ENCODE measurements at places on chromosomes 4 and X.

DNA sequence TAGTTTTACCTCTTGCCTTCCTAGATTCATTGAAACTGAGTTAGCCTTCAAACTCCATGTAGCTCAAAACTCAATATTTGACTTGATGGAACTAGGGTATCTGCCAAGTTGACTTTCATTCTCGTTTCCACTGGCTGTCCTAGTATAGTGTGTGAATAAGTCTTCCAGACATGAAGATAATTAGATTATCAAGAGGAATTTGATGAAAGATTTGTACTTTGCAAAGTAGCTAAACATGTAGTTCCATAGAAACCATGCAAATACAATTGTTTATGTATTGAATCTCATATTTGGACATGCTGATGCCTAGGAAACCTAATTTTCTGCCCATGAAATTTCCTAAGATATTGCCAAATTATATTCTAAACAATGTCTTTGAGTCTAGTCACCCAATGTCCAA is 297.5 kb downstream of the ARHGAP24 start:
- no peak for DNase-seq

DNA sequence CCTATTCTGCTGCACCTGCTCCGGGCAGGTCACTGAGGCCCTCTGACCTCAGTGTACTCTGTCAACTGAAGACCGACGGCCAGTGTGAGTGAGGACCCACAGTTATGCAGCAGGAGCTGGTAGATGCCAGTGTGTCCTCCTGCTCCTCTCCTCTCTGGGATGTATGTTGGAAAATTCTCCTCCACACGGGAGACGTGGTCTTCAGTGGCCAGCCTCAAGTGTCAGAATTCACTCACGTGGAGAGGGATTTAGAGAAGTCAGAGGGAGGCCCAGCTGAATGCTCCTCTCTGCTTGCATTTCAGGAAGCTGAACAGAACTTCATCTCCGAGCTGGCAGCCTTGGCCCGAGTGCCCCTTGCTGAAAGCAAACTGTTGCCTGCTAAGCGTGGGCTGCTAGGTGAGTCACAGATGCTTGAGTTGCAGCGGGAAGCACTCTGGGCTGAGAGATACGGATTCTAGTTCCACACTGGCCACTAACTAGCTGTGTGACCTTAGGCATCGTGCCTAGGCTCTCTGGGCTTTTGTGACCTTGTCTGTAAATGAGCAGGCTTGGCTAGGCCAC is 83.6 kb downstream of the CRMP1 start:
- no peak for DNase-seq

DNA sequence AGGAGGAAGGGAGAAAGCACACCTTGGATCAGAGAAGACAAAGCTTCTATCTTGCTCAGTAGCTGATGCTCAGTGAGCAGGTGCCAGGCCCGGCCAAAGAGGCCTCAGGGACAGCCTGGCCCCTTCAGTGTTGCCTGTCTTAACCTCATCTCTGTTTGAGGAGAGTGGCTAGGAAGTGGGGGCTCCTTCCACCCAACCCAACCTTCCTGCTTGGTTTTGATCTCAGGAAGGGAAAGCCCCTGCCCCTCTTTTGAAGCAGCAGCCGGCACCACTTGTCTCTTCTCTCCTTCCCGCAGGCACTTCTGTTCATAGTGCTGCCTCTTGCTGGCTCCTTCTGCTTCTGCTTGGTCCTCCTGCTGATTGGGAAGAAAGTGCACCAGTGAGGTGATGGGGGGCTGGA is 2.4 kb upstream of the AFF2 start:
- no peak for DNase-seq

DNA sequence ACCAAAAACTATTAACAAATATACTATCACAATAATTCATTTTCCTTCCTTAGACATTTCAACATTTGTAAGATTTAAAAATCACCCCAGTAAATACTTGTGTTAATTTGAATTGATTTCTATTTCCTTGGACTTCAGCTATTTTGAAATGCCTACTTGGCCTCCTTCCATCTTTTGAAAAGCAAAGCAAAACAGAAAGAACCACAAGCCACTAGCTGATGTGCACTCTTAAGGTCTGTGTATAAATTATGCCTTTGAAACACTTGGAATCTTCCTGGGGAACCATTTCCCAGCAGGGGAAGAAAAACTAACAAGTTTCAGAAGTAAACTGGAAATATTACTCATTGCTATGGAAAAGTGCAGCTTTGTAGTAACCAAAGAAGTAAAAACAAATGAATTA is 139.8 kb downstream of the CLCN4 start:
- no peak for DNase-seq

DNA sequence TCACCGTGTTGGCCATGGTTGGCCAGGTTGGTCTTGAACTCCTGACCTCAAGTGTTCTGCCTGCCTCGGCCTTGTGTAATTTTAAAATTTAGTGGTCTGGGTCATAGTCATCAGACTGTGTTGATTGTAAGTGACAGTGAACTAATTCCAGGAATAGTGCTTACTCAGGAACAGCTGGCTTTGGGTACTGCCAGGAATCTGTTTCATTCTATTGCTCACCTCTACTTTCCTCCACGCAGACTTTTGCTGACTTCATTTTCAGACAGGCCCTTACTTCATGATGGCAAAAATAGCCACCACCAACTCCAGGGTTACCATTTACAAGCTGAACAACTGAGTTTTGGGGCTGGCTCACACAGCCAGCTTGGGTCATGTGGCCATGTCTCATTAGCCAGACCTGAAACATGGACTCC is 54.6 kb downstream of the FNIP2 start:
- no peak for DNase-seq

DNA sequence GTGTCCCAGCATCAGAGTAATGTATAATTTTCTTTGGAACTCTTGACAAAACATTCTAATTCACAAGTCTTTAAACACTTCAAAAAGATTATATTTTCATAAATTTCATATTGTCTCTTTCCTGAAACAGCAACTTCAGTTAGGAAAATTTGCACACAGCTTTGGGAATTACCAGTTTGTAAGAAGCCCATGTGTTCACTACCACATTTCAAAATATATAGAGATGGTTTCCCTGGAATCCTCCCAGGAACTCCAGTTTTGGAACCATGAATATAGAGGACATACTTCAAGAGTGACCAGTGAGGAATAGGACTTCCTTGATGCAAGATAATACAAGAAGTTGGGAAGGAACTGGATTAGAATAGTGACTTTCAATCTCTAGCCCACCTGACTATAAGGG is 28.7 kb upstream of the HPGDS start:
- no peak for DNase-seq

- no peak for DNase-seq
Measured at GRCh38 chr4:168877511-168878491, 132.3 kb downstream of the CBR4 start.

DNA sequence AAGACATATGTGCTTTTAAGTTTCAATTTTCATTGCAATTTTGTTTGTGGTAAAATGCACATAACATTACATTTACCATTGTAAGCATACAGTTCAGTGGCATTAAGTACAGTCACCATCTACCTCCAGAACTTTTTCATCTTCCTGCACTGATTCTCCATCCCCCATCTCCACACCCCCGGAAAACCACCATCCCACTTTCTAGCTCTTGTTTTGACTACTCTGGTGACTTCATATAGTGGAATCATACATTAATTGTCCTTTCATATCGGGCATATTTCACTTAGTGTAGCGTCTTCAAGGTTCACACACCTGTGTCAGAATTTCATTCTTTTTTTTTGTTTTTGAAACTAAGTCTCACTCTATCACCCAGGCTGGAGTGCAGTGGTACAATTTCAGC is 143.5 kb downstream of the GPR143 start:
- DNase-seq: no peak

DNA sequence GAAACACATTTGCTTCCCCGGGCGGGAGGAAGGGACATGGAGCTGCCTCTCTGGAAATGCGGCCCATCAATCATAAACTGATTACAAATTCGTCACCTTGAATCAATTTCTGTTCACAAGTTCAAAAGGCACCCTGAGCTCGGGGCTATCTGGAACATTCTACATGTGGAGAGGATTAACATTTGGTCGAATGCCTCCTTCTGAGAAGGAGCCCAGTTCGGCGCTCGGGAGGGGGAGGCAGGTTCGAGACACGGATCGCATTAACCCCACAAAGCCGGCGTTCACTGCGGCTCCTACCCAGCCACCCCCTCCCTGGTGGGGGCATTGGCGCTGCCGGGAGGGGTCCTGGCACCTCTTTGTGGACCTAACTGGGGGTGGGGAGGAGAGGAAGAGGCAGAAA is 108.0 kb downstream of the CPZ start:
- peak; percentile 2 for DNase-seq

DNA sequence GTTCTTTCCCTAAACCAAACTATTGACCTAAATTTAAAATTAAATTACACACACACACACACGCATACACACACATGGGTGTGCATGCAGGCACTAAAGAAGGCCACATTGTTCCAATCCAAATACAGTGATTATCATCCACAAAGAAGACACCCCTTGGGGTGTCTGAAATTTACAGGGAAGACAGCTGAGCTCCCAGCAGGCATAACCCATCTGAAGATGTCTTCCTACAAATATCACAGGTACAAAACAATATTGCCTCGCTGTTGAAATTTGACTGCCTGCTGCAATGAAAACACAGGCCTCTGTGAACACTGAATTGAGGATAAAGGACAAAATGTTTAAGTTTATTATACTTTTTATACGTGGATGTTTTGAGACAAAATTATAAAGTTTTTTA is 50.2 kb upstream of the SLC7A11 start:
- DNase-seq: no peak

- no peak for DNase-seq
Measured at GRCh38 chr4:141851246-141851891, 215.0 kb downstream of the IL15 start.

- DNase-seq: peak; percentile 60
Measured at GRCh38 chr4:186190581-186191199, 677 bp upstream of the CYP4V2 start.

GRCh38 chr4:53121264-53121865 is 244.5 kb downstream of the SCFD2 start:
- DNase-seq: no peak

- DNase-seq: no peak
Measured at GRCh38 chrX:55593296-55593695, 29.9 kb upstream of the FOXR2 start.

GRCh38 chr4:1378559-1379231 is 27.5 kb downstream of the NKX1-1 start:
- DNase-seq: no peak

DNA sequence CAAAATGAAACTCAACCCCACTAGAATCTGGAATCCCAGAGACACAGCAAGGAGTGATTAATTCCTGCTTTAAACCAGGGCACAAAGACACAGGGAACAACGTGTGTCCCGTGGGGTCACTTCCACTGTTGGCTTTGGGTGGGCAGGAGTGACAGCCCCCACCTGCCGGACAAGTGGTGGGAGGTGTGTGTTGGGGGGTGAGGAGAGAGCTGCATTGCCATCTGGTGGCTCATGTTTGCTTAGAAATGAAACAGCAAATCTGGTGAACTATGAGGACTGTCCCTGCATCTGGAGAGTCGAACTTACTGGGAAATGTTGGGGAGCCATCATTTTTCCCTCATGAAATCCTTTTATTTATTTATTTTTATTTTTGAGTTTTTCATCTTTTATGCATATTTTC is 75.9 kb upstream of the AFAP1 start:
- DNase-seq: no peak

GRCh38 chr4:62912531-62912930 is 1496.7 kb downstream of the TECRL start:
- peak; percentile 92 for DNase-seq

DNA sequence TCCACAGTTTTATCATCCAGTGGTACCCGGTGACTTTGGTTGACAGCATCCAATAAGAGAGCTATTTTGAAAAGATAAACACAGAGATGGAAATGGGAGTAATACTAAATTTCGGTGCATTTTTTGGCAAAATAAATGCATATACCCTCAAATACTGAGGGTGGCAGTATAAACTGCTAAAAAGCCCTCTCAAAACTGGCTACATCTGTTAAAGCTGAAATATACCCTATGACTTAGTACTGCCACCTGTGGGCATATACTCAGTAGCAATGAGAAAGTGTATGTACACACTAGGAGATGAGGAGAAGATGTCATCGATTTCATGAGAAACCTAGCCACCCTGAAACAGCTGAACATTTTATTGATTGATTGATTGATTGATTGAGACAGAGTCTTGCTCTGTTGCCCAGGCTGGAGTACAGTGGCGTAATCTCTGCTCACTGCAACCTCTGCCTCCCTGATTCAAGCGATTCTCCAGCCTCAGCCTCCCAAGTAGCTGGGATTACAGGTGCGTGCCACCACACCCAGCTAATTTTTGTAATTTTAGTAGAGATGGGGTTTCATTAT is 12.2 kb upstream of the TMEM128 start:
- no peak for DNase-seq

GRCh38 chrX:51242212-51242611 is 90.4 kb upstream of the NUDT10 start:
- no peak for DNase-seq

GRCh38 chr4:76841026-76841425 is 56.9 kb downstream of the SOWAHB start:
- DNase-seq: no peak

DNA sequence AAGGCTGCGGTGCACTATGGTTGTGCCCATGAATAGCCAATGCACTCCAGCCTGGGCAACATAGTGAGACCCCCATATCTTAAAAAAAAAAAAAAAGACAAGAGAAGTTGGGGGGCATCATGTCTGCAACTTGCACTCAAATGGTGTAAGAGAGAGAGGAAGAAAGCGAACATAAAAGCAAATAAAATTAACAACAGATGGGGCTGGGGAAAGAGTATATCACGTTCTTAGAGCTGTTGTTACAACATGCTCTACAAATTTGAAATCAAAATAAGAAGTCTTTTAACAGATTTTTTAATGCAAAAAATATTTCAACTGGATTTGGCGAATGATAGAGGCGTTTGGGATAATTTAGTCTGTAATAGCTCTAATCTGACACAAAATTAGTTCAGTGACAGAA is 144.9 kb downstream of the FNIP2 start:
- no peak for DNase-seq

- no peak for DNase-seq
Measured at GRCh38 chr4:52600275-52600674, 58.8 kb downstream of the USP46 start.

- DNase-seq: no peak
Measured at GRCh38 chrX:78333521-78333920, 6.1 kb upstream of the CYSLTR1 start.
